ENCODE measurements at places on chromosomes 5 and 9.

DNA sequence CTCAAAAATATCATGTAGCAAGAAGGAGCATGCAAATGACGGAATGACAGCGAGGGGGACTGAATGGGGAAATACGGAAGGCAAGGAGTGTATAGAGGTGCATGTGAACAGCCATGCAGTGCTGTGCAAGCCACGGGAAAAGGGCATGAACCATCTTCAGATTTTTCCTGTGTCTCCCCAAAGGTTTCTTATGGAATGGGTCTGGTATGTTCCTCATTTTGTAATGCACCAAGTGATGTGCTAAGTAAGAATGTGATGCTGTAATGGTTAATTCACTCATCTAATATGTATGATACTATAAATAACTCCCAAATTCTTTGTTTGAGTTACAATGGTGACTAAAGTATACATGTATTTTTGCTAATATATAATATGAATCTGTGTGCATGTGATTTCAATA lies 99.0 kb upstream of the DAB2 start:
- no peak for DNase-seq

DNA sequence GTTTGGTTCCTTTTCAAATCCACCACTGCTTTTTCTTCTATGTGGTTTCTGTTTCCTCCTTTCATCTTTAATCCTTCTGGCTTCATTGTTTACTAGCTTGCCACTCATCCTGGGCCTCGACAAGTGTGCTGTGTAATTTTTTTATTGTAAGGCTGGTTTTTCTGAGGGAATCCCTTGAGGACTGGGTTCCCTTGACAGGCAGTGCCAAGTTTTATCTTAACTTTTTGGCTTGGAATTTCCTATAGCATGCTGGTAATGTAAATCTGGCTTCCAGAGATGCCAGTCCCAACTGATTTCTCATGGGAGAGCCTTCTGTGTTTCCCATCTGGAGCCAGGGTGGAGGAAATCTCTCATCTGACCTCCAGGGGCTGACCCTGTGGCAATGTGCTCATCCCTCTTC lies 184.7 kb downstream of the ROR2 start:
- no peak for DNase-seq

DNA sequence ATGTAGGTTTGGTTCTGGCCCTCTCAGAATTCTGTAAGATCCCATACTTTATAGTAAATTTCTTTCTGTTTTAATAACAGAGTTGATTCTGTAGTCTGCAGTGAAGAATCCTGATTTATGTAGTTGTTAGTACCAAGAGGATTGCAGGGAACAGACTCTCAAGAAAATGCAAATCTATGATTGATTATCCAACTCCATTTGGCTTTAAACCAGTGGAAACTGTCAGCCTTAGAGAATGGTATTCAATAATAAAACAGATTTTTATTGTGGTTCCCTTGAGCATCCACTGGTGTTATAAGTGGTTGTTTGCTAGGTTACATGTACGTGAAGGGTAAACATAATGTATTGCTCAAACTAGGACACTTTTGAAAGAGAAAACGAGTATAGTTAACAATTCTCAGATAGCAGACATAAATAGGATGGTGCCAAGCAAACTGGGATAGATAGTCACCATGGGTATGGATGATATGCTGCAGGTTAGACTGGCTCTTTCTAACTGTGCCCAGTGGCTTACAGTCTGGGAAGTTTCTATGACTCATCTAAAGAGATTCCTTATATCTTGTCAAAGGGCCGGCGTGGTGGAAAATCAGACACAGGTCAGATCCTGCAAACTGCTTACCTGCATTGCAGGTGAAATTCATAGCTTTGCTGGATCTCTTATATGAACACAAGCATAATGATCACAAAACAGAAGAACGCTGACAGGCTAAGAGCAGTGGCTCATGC lies 41.7 kb upstream of the RPS23 start:
- DNase-seq: no peak

- no peak for DNase-seq
Observed at GRCh38 chr5:173663352-173664153, 47.1 kb upstream of the BOD1 start.

DNA sequence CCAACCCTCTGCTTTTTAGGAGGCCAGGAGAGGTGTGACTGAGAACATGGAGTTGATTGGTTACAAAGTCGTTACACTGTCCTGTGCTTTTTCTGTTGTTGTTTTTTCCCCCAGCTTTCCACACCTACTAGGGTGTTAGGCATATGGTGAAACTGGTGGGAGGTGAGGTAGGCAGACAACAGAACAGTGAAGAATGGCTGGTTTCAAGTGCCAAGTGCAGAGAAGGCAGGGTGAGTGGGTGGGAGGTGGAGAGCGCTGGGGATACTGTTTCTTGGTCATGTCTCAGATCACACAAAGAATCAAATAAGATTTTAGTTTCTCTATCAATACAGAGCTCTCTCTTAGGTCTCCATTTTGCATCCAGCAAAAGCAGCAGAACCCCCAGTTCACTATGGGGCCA lies 2.2 kb upstream of the SPTAN1 start:
- DNase-seq: no peak

DNA sequence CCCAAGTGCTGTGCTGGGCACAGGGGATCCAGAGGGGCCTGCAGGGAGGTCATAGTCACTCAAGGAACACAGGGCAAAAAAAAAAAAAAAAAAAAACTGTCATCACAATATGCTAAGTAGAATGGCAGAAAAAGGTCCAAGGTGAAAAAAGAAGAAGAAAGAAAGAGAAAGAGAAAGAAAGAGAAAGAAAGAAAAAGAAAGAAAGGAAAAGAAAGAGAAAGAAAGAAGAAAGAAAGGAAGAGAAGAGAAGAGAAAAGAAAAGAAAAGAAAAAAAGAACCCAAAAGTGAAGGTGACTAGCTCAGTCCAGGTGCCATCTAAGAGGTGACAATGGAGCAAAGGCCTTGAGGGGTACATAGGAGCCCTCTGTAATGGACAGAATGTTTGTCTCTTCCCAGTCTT lies 73.9 kb downstream of the PDE6A start:
- no peak for DNase-seq

GRCh38 chr5:73151766-73152410 lies 21.1 kb upstream of the TMEM174 start:
- no peak for DNase-seq

- no peak for DNase-seq
Observed at GRCh38 chr5:150710165-150710564, 9.3 kb upstream of the RBM22 start.

DNA sequence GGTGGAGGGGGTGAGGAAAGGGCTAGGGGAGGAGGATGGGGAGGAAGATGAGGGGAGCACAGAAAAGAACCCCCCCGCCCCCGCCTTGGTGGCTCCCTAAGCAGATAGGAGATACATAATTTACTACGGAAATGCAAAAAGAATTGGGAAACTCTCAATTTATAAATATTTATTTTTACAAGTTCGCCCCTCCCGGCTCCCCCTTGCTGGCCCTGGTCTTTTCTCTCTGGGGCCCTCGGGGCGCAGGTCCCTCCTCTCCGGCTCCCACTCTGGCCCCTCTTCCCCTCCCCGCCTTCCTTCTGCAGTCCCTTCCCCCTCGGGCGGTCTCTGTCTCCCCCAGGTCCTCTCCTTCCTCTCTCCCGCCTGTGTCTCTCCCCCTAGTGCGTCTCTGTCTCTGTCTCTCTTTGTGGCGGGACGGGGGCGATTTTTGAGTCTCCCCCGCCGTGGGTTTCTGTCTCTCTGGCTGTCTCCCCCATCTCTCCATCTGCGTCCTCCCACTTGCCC lies 173.6 kb upstream of the IER5L start:
- DNase-seq: peak; percentile 65

- DNase-seq: no peak
Observed at GRCh38 chr9:112711050-112711689, 6.7 kb downstream of the INIP start.

- peak; percentile 53 for DNase-seq
Observed at GRCh38 chr9:13431222-13431536, 151.7 kb upstream of the MPDZ start.

DNA sequence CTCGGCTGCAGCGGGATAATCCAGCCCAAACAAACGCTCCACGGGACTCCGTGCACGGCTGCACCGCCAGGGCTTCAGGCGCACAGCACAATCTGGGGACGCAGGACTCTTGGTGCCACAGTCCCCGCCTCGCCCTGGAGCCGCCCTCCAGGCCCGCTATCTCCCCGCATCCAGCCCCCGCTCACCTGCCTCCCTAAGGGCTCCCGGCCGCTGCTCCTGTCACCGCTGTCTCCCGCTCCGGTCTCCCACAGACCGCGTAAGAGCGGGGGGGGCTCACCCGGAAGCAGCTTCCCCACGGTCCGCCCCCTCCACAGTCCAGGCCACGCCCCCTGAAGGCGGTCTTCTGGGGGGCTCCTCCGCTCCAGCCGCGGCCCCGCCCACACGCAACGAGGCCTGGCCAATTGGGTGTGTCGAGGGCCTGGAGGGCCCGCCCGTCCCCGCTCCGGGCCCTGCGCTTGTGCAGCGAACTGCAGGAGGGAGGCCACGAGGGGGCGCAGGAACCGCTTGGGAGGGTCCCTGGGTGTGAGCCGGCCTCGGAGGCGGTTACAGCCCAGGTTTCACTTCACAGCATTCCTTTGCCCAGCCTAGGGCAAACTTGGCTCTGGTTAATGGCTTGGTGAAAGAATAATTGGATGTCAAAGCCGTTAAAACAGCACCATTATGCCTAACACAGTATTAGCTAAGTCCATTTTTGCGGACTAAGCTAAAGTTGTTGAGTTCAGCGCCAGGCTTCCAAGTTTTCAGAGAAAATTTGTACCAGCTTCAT lies at the start of gene ALAD:
TSS of gene ALAD (minus strand) at position 258 of the 766 bp plus-strand sequence. CDS start 7,725 bp downstream, outside the sequence.
- peak; percentile 99 for DNase-seq

- no peak for DNase-seq
Observed at GRCh38 chr9:84266087-84266561, 74.4 kb downstream of the SLC28A3 start.

GRCh38 chr9:5514617-5515260 lies 4.4 kb downstream of the PDCD1LG2 start:
- DNase-seq: no peak

- peak; percentile 39 for DNase-seq
Observed at GRCh38 chr9:16515879-16516301, 354.6 kb downstream of the BNC2 start.

- DNase-seq: peak; percentile 20
Observed at GRCh38 chr9:136090768-136091581, 4.1 kb downstream of the NACC2 start.

DNA sequence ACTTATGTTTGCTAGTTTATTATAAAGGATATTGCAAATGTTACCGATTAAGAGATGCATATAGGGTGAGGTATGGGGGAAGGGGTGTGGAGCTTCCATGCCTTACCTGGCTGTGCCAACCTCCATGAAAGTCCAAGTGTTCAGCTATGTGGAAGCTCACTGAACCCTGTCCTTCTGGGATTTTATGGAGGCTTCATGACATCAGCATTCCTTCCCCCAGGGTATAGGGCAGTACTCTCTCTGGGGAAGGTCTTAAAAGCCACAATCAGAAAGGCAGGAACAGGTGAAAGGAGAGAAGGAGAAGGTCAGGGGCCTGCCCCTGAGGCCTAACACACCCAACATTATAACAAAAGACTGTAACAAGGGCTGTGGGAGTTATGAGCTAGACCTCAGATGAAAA lies 592.6 kb downstream of the PDE4D start:
- DNase-seq: no peak

GRCh38 chr9:37034938-37035647 lies 1.0 kb upstream of the PAX5 start:
- DNase-seq: no peak

- no peak for DNase-seq
Observed at GRCh38 chr5:32311404-32312196, 1.1 kb downstream of the MTMR12 start.

GRCh38 chr9:89873801-89874200 lies 269.0 kb downstream of the GADD45G start:
- DNase-seq: peak; percentile 10

- no peak for DNase-seq
Observed at GRCh38 chr9:12539580-12539975, 153.6 kb upstream of the TYRP1 start.

GRCh38 chr9:24073007-24073592 lies 247.1 kb upstream of the ELAVL2 start:
- DNase-seq: no peak

DNA sequence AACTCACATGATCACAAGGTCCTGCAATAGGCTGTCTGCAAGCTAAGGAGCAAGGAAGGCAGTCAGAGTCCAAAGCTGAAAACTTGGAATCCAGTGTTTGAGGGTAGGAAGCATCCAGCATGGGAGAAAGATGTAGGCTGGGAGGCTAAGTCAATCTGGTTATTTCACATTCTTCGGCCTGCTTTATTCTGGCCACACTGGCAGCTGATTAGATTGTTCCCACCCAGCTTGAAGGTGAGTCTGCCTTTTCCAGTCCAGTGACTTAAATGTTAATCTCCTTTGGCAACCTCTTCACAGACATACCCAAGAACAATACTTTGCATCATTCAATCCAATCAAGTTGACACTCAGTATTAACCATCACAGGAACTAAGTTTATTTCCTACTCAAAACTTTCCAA lies 453.4 kb downstream of the TLE4 start:
- no peak for DNase-seq

GRCh38 chr5:42555010-42555409 lies 131.8 kb downstream of the GHR start:
- DNase-seq: no peak

DNA sequence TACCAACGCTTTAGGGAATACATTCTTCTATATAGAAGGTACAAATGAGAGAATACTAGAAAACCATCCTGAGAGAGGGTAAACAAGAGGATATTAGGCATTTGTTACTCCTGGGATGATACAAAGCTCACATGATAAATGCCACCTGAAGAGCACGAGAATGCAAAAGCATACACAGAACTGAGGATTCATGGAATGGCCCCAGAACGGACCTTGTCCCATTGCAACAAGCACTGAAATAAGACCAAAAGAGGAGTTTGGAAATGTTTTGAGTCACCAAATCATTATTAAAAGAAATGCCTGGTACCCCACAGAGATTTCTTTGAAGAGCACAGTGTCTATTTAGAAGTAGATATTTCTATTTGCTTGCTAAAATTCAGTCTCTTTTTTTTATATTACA lies 173.5 kb downstream of the TTC39B start:
- no peak for DNase-seq

DNA sequence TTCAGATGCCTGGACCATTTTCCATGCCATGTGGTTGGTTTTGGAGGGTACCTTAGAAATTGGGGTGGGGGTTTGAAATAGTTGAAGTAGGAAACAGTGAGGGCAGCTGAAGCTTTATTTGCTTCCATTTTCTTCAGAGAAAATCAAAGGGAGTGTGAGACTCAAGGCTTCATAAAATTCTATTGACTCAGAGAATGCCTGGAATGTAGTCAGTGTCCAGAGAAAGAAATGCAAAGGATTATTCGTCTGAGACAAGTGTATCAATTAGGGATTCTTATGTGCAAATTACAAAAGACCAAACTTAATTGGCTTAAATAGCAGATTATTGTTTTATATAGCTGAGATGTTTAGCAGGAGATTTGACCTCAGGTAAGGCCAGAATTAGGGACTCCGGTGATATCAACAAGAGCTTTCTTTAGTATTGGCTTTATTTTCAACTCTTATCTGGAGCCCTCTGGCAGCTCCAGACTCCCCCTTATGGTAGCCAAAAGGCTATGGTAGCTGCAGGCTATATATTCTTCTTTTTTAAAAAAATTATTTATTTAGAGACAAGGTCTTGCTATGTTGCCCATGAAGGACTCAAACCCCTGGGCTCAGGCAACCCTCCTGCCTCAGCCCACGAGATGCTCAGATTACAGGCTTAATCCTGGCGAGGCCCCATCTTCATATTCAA lies 38.9 kb downstream of the PTTG1 start:
- no peak for DNase-seq

Measured in left hindlimb (tissue), 1 donor.